ENCODE measurements at places on chromosomes 4 and X.

GRCh38 chr4:75308049-75308448 is 206.2 kb downstream of the RCHY1 start:
- DNase-seq: no peak

- no peak for DNase-seq
Measured at GRCh38 chr4:37958932-37959331, 1.3 kb upstream of the PTTG2 start.

DNA sequence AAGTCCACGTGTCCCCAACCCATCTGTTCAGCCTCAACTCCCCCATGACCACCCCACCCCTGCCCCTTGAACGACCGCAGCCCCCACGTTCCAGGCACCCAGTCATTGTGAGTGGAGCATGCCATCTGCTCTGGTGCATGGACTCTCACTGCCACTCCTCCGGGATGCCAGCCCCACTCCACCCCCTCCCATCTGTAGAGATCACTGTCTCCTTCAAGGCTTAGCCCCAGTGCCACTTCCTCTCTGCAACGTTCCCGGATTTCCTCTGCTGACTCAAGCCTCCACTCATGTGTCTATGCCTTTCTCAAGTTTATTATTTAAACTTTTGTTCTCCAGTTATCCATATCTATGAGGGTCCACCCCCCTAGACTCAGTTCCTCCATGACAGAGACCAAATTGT is 54.0 kb downstream of the MAML3 start:
- DNase-seq: no peak

DNA sequence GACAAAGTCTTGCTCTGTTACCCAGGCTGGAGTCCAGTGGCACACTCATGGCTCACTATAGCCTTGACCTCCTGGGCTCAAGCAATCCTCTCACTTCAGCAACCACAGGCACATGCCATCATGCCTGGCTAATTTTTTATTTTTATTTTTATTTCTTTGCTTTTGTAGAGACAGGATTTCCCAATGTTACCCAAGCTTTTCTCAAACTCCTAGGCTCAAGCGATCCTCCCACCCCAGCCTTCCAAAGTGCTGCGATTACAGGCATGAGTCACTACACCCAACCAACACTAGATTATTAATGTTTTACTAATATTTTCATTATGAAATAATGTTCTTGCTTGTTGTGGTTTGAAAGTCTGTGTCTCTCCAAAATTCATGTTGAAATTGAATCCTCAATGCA is 5.2 kb upstream of the ACTRT1 start:
- no peak for DNase-seq

DNA sequence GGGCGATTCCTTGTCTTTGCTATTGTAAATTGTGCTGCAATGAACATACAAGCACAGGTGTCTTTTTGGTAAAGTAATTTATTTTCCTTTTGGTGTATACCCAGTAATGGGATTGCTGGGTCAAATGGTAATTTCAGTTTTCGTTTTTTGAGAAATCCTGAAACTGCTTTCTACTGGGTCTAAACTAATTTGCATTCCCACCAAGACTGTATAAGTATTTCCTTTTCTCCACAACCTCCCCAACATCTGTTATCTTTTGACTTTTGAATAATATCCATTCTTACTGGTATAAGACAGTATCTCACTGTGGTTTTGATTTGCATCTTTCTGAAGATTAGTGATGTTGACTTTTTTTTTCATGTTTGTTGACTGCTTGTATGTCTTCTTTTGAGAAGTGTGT is 2506.0 kb downstream of the PCDH7 start:
- no peak for DNase-seq

- no peak for DNase-seq
Measured at GRCh38 chr4:41934514-41934900, 722 bp upstream of the TMEM33 start.

DNA sequence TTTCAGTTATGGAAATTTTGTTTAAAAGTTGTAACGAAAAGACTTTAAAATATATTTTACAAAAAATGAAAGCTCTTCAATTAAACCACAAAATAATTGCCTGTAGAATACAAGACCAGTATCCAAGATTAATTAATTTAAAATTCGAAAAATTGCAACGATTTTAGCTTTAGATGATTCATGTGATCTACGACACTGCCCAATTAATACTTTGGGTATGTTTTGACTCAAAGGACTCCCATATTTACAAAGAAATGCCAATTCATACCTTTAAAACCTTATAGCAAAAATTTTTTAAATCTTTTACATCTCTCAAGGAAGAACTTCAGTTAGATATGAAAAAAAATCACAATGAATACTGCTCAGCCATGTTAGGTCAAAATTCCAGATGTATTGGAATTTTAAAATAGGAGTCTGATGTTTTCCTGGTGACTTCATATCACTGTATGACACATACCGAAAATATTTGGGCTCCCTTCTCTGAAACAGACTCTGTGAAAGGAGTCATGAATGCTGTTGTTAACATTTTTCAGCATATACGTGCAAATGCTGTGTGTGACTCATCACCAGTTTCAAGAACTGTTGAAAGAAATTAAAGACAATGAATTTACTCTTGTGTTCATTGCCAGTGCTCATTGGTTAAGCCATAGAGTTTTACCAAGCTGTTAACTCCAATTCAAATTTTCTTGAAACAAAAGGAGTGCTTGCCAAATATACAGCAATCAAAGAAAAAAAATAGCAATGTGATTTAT is 13.8 kb upstream of the SMS start:
- DNase-seq: peak; percentile 59

- DNase-seq: no peak
Measured at GRCh38 chrX:70087857-70088630, 25.8 kb downstream of the OTUD6A start.

DNA sequence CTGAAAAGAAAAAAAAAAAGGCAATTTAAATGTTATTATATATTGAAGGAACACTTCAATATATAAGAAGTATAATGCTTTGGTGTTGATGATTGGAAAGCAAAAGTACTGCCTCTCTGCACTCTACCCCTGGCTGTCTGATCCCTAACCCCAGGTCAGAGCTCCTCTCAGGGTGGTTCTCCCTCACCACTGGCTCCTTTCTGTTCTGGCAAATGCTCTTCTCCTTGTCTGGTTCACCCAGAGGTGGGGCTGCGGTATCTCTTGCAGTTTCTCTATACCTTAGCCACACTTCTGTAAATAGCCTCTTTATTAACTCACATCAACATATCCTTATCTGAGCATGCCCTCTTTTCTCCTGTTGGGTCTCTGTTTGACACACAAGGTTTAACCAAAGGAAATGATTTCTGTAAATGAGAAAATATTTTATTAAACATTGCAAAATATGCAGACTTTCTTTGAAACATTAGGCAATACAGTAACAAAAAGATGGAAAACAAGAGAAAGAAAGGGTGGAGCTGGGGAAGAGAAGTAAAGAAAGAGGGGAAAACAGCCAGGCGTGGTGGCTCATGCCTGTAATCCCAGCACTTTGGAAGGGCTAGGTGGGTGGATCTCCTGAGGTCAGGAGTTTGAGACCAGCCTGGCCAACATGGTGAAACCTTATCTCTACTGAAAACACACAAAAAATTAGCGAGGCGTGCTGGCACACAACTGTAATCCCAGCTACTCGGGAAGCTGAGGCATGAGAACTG is 45.7 kb downstream of the ING2 start:
- DNase-seq: no peak

GRCh38 chr4:163662768-163663167 is 168.3 kb downstream of the TMA16 start:
- DNase-seq: no peak

- no peak for DNase-seq
Measured at GRCh38 chr4:22906045-22906444, 213.3 kb downstream of the GBA3 start.

DNA sequence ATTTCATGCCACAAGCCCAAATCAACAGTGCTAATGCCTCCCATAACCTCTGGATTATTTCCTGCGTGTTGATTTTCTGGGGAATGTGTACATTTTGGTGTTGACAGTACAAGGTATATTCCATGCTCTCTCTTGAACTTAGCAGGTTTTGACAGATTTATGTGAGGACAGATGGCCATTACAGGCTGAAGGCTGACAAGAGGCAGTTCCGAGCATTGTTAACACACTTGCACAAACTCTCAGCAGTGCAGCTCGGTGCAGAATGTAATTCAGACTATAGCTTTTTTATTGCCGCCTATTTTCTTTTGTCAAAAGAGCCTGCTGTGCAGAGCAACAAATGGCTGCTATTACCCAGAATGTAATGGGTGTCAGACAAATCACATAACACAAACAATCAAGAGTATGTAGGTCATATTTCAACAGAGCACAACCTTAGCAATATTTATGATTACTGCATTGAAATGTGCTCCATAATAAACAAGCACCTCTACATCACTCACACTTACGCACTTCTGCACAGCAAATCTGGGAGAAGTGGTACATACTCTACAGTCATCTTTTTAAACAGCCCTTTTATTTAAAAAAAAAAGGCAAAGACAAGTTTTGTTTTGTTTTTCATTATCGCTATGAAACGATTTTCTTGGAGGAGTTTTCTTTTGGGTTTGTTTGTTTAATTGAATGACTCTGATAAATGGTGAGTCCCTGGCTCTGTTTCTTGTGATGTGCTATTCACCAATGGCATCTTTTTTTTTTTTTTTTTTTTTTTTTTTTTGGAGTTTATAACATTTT is 71.6 kb downstream of the PPARGC1A start:
- DNase-seq: no peak

DNA sequence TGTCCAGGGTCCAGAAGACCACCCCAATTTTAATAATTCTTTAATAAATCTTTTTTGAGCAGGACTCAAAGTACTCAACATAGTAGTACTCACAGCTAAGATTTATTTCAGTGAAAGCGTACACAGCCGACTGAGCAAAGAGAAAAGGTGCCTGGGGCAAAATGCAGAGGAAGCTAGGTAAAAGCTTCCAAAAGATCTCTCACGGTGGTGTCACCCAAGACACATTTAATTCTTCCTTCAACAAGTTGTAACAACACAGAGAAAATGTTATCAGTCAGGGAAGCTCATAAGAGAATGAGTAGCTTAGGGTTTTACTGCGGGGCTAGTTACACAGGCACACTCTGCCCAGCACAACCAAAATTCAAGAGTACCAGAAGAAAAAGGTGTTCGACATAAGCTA is 201.1 kb downstream of the OPHN1 start:
- peak; percentile 0 for DNase-seq

DNA sequence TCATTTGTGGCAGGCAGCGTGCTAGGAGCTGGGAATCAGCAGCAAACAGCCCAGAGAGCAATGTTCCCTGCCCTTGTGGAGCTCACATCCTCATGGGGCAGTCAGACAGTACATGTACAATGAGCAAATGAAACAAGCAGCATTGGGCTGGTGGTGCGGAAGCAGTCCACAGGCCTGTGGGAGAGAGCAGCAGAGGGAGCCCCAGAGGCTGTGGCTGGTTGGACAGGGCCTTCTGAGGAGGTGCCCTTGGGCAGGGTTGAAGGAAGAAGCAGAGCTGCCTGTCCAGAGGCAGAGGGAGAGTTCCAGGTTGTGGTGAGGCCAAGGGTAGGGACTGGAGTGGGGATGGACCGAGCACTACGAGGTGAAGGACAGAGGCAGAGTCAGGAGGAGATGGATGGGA is 22.5 kb downstream of the MMGT1 start:
- DNase-seq: no peak

GRCh38 chrX:63746278-63746677 is 38.7 kb downstream of the ARHGEF9 start:
- DNase-seq: no peak

GRCh38 chrX:108736509-108737479 is at the start of gene IRS4:
Gene IRS4 (minus strand): TSS chrX:108736563.
- no peak for DNase-seq
